NCI-H1694 treated with DMSO at 0.1 percent for 48 hours (cell line): ENCODE measurements at places on chromosomes 3 and 15.

DNA sequence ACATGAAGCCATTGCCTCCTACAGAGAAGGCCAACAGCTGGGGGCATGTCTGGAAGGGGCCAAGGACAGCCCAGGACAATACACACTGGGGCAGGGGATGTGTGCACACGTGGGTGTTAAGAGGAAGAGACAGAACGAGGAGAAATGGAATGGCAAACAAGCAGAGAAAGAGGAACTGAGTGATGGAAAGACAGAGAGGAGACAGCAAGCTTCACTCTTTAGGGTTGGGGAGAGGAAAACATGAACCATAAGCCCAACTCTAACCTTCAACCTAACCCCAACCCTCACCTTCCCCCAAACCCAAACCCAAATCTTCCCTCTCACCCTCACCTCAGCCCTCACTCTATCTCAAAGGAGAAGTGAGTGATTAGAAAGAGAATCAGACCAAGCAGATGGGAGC is 11.9 kb upstream of the PARL start:
- DNase-seq = no peak

GRCh38 chr3:142523921-142524566 is 54.5 kb downstream of the ATR start:
- DNase-seq = no peak

- DNase-seq = no peak
Observed at GRCh38 chr15:94924971-94925598, 693.7 kb downstream of the MCTP2 start.

DNA sequence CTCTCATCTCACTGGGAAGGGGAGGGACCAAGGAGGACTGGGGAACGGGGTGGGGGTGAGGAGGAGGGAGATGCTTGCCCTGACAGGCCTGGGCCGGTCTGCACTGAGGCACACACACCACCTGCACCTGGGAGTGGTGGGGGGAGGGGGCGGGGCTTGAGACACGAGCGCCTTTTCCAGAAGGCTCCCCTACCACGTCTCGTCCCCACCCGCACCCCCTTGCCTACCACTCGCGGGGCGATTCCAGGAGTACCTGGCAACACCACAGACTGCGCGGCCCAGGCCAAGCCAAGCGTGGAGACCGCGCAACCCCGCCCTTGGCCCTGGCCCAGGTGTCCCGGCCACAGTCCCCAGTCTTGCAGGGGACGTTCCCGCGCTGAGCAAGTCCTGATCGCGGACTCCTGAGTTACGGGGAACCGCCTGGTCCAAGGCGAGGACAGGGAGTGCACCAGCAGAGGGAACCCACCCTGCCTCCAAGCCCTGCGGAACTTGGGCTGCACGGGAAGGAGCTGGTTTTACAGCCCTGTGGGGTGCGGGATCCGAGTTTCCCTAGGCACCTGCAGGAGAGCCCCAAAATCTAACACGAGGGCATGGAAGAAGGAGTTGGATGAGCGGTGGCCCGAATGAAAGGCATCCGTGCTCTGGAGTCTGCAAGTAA is 68.1 kb upstream of the SH3GL3 start:
- no peak for DNase-seq

DNA sequence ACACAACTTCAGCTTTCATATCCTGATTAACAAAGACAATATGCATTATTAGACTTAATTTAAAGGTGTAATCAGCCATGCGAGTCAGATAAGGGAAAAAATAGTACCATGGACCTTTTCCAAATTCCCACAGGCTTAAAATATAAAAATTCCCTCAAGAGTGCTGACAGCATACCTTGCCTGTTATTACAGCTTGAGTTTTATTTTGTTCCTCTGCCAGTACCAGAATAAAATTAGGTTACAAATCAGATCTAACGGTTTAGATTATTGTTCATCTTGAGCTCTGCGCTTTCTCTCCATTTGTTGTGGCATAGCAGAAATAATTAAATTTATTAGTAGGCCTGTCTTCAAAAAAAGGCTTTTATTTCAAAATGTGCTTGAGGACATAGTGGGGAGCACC is 250.3 kb downstream of the PTPRG start:
- no peak for DNase-seq

DNA sequence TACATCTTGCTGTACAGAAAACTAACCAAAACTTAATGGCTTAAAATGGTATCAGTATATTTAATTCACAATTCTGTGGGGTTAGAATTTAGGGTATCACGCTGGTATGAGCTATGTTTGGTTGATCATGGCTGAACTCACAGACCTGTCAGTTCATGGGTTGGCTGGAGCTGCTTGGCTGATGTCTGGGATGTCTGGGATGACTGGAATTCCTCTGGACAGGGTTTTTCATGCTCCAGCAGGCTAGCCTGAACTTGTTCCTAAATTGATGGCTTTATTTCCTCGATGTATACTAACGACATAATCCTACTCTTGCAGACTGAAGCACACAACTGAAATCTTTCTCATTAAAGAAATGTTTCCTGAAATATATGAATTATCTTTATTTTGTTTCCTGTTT is 338.9 kb upstream of the GBE1 start:
- DNase-seq = no peak

DNA sequence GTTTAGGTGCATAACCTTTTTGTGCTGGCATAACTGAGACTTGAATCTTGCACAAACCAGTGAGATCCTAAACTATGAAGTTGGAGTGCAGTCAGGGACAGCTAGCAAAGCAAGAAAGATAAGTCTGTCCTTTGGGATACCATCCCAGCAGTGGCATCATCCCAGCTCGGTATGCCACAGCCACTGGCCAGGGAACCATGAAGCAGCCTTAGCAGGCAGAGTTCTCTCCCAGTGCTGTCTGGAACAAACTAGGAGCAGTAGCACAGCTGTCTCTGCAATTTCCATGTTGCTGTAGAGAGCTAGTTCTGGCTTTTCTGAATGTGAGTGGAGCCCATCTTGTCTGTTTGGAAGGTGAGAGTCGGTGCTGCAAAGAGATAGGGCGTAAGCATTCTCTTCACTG is 130.3 kb downstream of the DTWD1 start:
- no peak for DNase-seq

GRCh38 chr3:12875857-12876836 is 34.8 kb upstream of the RPL32 start:
- no peak for DNase-seq

DNA sequence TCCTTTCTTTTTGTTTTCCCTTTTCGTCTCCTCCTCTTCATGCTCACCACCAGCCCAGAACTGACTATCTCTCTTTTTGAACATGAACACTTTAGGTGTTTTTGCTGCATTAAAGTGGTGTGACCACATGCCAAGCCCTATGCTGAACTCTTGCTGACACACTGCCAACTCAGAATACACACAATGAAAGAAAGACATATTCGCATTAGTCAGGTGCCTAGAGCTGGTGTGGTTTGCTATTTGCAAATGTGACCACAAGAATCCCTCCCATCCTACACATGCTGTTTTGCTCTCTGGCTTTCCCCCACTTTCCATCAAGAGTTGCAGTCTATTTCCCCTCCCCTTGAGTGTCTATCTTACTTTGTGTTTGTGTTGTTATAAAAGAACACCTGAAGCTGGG is 967.8 kb upstream of the CFAP20DC start:
- DNase-seq = no peak

DNA sequence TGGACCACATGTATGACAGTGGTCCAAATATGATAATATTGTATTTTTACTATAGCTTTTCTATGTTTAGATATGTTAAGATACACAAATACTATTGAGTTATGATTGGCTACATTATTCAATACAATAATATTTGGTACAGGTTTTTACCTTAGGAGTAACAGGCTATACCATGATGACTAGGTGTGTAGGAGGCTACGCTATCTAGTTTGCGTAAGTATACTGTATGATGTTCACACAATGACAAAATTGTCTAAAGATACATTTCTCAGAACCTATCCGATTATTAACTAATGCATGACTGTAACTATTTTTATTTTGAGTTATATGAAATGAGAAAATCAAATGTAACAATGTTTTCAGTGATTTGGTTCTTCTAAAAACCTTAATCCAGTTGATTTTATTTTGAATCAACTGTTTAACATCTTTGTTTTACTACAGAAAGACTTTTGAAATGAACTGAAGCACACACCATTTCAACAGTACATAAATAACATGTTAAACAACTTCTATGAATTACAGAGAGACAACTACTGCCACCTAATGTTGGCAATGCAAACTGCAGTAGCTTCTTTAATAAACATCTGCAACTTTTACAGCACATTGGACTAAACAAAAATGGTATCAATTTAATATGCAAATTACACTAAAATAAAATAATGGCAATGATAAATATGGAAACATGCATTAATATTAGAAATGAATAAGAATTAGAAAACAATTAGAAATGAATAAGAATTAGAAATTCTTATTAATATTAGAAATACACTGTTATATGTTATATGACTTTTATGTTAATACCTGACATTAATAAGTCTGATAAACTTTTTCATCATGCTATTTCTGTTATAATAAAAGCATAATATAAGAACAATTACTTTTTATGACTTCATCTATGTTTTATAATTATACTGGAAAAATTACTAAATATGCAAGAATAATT is 255.7 kb downstream of the MBNL1 start:
- peak; percentile 47 for DNase-seq

DNA sequence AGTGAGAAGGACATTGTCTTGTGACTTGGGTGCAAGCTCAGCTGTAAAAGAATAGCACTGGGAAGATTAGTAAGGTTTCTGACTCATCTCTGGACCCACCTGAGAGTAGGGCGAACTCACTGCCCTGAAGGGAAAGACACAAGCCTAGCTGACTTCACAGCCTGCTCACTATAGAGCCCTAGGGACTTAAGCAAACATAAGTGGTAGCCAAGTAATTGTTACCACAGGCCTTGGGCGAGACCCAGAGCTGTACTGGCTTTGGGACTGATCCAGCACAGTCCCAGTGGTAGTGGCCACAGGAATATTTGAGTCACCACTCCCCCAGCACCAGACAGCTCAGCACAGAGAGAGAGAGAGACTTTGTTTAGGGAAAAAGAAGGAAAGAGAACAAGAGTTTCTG is 429.9 kb downstream of the TBL1XR1 start:
- DNase-seq = no peak

DNA sequence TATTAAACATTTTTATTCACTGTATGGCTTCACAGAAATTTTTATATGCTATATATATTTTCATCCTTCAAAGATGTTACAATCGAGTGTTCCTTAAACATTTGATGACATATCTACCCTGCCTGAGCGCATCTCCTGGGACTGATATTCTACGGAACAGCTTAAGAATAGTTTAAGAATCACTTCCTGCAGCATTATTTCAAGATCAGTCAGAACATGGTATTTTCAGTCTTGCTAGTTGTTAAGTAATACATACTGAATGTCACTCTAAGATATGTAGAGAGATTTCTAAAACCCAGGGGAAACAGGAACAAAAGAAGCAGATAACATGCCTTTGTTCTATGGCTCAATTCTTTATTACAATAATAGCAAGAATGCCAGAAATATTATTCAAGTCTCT is 8.7 kb downstream of the COL8A1 start:
- no peak for DNase-seq
